ENCODE measurements at places on chromosomes 4 and X. TPM values are rescaled to one million over a fixed set of nuclear protein-coding genes. Genes with fewer than 3 reads are reported as not detected.

- no peak for DNase-seq
These were observed 349.7 kb downstream of the ACTRT1 start for GRCh38 chrX:127702527-127702926.

DNA sequence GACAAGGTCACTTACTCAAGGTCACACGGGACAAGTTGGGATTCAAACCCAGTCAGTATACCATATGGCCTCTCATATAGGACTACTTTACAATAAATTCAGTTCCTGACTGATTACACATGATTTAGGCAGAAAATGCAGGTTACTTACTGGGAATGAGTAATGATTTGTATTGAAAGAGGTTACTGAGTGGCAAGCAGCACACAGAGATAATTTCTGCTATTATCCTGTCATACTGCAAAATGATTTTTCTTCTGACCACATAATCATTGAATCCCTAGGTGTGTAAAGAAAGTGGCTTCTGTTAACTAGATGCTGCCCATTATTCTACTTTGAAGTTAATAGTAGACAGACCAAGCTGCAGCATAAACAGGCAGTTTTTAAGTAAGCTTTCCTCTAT is 8.2 kb downstream of the FREM3 start:
- no peak for DNase-seq

Gene EDNRA
- total RNA-seq = 1.3 TPM

DNA sequence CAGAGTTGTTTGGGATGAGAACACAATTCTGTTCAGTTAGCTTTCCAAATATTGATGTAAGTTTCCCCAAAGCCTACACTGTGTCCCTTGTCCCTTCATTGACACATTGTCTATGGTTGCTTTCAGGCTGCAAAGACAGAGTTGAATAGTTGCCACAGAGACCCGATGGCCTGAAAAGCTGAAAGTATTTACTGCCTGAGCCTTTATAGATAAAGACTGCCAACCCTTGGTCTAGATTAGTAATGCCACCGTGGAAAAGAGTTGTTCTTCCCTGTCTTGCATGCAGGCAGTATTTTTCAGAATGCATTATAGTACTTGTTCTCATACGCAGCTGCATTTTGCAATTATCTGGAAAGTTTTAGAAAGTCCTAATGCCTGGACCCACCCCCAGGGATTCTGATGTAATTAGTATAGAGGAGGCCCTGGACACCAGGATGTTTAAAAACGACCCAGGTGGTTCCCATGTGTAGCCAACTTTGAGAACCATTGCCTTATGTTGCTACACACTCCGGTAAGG is 180.8 kb downstream of the FRMPD4 start:
- DNase-seq = no peak

Gene LETM1
- total RNA-seq = 23.3 TPM

- DNase-seq = no peak
These were observed 207.2 kb downstream of the CFAP299 start for GRCh38 chr4:80542747-80543146.

Gene GPRIN3
- 9.3 TPM for total RNA-seq
